ENCODE measurements at places on chromosomes 11 and 22. TPM values are rescaled to one million over a fixed set of nuclear protein-coding genes. Genes with fewer than 3 reads are reported as not detected.

The GPHA2 gene
- total RNA-seq = not detected

The OTOG gene
- not detected for total RNA-seq

The MYEOV gene
- not detected for total RNA-seq

The DAGLA gene
- 4.6 TPM for total RNA-seq

The OR5P2 gene
- not detected for total RNA-seq

The GAL gene
- 10.2 TPM for total RNA-seq

- H3K4me1 ChIP-seq = peaks cover 92% of the 10 kb centered on the region
- peak overlapping the region; percentile 40 for H3K4me3 ChIP-seq
- DNase-seq = peak; percentile 98
- peak overlapping the region; percentile 94 for H3K27ac ChIP-seq
- no peaks in the 10 kb centered on the region for H3K27me3 ChIP-seq
Measured at GRCh38 chr11:62553080-62553838, 6.7 kb upstream of the AHNAK start.

DNA sequence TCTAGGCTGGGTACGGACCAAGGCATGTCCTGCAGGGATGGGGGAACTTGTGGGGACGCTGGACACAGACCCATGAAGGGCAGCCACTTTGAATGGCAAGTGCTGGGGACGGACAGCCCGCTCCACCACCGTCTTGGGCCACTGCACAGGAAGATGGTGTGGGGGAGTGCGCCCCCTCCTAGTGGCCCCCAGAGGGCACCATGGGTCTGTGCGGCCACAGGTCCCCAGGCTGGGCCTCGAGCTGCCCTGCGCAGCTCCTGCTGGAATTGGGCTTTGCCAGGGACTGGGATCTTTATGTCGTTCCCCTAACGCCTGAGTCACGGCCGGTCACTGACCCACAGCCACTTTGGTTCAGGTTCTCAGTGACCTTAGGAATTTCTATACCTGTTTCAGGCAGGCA, 44.4 kb downstream of the NAT10 start:
- no peaks in the 10 kb centered on the region for H3K27me3 ChIP-seq
- no peak overlapping the region for H3K27ac ChIP-seq
- H3K4me1 ChIP-seq = peaks cover 7% of the 10 kb centered on the region
- peaks cover 97% of the 10 kb centered on the region for H3K36me3 ChIP-seq

- H3K27ac ChIP-seq = no peak overlapping the region
- no peaks in the 10 kb centered on the region for H3K4me1 ChIP-seq
- no peak overlapping the region for H3K4me3 ChIP-seq
- no peak for DNase-seq
- no peaks in the 10 kb centered on the region for H3K27me3 ChIP-seq
- H3K36me3 ChIP-seq = no peaks in the 10 kb centered on the region
Measured at GRCh38 chr11:81658722-81659121, 1074.9 kb downstream of the FAM181B start.

- H3K27me3 ChIP-seq = no peaks in the 10 kb centered on the region
- no peak overlapping the region for H3K4me3 ChIP-seq
Measured at GRCh38 chr11:3817181-3817800, 8.9 kb downstream of the PGAP2 start.

DNA sequence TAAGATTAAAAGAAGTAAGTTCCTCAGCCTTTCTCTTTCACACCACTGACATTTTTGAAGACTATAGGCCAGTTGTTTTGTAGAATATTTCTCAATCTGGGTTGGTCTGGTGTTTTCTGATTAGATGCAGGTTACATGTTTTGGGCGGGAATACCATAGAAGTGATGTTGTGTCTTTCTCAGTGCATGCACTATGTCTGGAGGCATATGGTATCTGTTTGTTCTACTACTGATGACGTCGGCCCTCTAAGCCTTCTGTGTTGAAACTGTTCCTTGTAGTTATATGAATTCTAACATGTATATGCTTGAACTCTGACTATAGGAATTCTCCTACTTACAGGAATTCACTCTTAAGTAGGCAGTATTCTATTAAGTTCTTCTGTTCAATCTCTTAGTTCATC, 21.6 kb downstream of the ZFTA start:
- peaks cover 19% of the 10 kb centered on the region for H3K36me3 ChIP-seq
- H3K4me3 ChIP-seq = no peak overlapping the region
- H3K4me1 ChIP-seq = no peaks in the 10 kb centered on the region
- no peaks in the 10 kb centered on the region for H3K27me3 ChIP-seq
- no peak for DNase-seq
- no peak overlapping the region for H3K27ac ChIP-seq

GRCh38 chr11:112174789-112175598, at the start of gene BCO2:
Gene BCO2 (plus strand): TSS chr11:112175512. CDS start chr11:112175602, 90 bp downstream.
- H3K27ac ChIP-seq = peak within 1 kb of the TSS; percentile 80
- H3K4me1 ChIP-seq = peaks cover 3% of the 10 kb centered on the region
- no peaks in the 10 kb centered on the region for H3K36me3 ChIP-seq
- peak; percentile 96 for DNase-seq

GRCh38 chr11:57310630-57311086, 14.1 kb downstream of the TNKS1BP1 start:
- peaks cover 75% of the 10 kb centered on the region for H3K36me3 ChIP-seq
- H3K27me3 ChIP-seq = no peaks in the 10 kb centered on the region
- H3K27ac ChIP-seq = peak overlapping the region; percentile 93

GRCh38 chr11:125724125-125724524, 22.0 kb upstream of the PATE1 start:
- H3K4me3 ChIP-seq = no peak overlapping the region
- H3K36me3 ChIP-seq = no peaks in the 10 kb centered on the region
- H3K4me1 ChIP-seq = no peaks in the 10 kb centered on the region
- H3K27ac ChIP-seq = no peak overlapping the region
- H3K27me3 ChIP-seq = no peaks in the 10 kb centered on the region
- no peak for DNase-seq
